ENCODE measurements at places on chromosomes 7 and 10.

DNA sequence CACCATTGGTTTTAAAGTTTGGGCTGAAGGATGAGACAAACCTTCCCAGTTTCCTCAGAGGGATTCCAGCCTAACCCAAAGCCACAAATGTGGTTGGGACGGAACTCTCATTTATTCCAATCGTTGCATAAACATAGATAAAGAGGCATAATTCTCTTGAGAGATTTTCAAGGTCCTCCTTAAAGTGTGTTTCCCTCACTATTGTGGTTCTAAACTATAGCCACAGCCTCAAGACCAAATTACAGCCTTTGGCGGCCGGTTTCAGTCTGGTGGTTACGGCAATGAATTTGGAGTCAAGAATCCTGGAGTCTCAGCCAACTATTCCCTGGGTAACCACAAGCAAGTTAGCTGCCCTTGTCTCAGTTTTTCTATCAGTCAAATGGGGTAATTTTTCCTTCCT lies 42.6 kb downstream of the SEM1 start:
- no peak for DNase-seq

- DNase-seq = no peak
These were observed 11.7 kb upstream of the CALML3 start for GRCh38 chr10:5512881-5513612.

GRCh38 chr10:99850767-99851340 lies 68.4 kb downstream of the ABCC2 start:
- no peak for DNase-seq

GRCh38 chr7:36707898-36708297 lies 16.4 kb downstream of the AOAH start:
- no peak for DNase-seq

- DNase-seq = no peak
These were observed 11.7 kb upstream of the TBRG4 start for GRCh38 chr7:45122975-45123860.

- DNase-seq = no peak
These were observed 48.4 kb upstream of the GNA12 start for GRCh38 chr7:2892549-2892948.

DNA sequence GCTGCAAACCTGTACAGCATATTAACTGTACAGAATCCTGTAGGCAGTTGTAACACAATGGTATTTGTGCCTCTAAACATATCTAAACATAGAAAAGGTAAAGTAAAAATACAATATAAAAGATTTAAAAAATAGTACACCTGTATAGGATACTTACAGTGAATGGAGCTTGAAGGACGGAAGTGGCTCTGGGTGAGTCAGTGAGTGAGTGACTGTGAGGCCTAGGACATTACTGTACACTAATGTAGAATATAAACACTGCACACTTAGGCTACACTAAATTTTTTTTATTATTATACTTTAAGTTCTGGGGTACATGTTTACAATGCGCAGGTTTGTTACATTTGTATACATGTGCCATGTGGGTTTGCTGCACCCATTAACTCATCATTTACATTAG lies 97.3 kb upstream of the STK17A start:
- DNase-seq = no peak

- DNase-seq = no peak
These were observed 217.4 kb upstream of the PPP2R2D start for GRCh38 chr10:131683281-131683861.

- no peak for DNase-seq
These were observed 131.3 kb downstream of the CACNB2 start for GRCh38 chr10:18271491-18271890.

- DNase-seq = no peak
These were observed 95.2 kb downstream of the ATE1 start for GRCh38 chr10:121832647-121833046.

DNA sequence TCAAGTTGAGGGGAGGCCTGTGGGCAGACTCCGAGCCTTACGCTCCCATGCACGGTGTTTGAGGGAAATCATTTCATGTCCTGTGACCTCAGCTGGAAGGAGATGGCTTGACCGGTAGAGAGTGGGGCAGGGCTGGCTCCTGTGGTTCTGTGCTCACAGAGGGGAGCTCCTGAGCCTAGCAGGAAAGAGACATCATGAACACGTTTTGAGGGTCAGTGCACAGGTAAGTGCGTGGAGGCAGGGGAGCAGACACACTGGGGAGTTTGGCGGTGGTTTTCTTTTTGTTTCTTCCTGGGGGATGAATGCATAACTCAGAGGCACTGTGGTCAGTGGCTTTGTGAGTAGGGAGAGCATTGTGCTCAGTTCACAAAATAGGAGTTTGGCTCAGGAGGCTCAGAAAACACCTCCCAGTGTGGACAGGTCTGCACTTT lies 22.5 kb downstream of the ADCY1 start:
- DNase-seq = no peak

GRCh38 chr10:74084955-74085354 lies 65.7 kb downstream of the AP3M1 start:
- no peak for DNase-seq

DNA sequence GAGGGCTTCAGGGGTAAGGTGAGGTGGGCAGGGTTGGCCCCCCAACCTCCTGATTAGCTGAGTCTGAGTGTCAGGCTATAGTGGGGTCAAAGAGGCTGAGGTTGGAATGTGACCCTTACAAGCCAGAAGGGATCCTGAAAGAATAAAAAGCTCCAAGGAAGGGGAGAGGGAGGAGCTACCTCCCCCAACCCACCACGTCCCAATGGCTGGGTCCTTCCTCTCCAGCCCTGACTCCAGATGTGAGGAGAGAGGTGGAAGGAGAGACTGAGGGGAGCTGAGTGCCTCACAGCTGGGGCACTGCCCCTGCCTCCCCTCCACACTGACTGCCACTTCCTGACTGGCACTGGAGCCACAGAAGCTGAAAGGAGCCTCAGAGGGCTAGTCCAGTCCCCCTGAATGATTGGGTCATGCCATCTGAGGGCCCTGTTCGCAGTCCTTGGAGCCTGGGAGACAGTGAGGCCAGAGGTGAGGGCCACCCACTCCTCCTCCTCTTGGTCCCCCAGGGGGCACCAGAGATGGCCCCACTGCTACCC lies 20.6 kb downstream of the IMPDH1 start:
- no peak for DNase-seq

DNA sequence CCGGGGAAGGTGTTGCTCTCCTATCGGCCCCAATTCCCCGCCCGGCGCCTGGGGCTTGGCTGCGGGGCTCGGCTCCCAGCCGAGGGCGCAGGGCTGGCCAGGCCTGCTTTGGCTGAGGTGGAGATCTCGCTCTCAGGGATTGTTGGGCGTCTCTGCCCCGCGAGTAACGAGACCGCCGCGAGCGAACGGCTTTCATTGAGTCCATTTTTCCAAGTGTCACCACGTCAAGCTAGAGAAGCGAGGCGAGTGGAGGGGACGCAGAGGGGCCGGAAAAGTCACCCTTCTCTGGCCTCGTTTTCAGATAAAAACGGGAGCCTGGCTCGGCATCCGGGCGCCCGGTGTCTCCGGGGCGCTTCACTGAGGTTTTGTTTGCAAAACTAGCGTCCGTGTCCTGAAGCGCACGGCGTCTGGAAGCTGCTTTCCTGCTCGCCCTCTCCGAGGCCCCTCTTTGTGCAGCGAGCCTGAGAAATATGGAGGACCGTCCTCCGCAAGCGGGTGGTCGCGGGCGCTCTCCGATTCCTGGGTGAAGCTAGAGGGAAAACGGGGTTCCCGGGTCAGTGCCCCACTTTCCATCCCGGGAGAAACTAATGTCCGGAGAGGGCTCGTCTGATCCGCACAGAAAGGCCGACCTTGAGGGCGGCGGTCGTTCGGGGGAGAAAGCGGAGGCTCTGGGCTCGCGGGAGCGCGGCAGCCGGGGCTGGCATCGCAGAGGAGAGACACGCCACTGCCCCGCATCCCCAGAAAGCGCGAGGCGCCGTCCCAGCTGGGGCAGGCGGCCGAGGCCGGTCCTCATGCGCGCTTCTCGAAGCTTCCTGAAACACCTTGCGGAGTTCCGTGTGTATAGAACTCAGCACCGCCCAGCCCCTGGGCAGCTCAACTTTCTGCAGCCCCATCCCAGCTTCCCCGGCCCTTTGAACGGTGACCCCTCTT lies 3.5 kb upstream of the EN2 start:
- no peak for DNase-seq

DNA sequence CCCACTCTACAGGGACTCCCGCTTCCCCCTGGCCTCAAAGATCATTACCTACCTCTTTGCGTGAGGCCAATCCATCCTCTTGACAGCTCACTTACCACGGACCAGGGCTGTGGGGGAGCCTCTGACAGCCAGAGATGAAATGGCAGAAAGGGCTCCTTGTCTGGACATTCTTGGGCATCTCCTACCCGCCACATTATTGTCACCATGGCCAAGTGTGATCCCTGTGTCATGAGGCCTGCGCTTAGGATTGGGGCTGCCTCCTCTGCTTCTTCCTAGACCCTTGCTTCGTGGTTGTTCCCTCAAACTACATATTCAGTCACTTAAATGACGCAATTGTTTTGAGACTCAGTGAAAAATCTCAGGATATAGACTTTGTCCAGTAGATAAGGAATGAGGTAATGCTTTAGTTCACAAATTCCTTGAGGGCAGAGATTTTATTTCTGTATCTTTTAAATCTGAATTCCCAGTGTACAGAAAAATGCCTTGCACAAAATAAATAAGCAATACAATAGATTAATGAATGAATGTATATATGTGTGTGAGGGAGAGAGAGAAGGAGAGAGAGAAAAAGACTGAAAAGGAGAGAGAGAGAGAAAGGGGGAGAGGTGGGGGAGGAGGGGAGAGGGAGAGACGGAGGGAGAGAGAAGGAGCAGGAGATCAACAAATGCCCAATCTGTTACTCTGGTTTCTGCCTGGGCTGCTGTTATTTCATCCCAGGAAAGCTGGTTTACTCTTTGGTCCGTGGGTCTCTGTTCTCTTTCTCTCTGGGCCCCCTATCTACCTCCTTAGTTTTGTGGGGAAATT lies 159.0 kb downstream of the PLXNA4 start:
- DNase-seq = no peak

DNA sequence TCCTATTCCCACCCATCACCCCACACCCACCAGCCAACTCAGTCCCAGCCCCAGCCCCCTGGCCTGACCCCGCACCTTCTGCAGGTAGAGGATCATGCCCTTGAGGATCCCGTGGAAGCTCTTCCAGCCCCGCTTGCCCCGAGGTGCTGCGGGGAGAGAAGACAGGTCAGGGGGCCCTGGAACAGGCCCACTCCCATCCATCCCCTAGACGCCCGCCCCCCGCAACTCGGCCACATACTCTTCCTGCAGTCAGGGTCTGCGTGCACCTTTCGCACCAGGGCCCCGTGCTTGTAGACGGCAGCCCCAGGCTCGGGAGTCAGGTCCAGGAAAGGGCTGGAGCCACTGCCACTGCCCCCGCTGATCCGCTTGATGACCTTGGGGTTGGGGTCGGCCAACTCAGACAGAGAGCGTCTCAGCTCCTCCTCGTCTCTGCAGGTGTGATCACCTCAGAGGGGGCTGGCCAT lies 9.6 kb downstream of the NFKB2 start:
- no peak for DNase-seq

DNA sequence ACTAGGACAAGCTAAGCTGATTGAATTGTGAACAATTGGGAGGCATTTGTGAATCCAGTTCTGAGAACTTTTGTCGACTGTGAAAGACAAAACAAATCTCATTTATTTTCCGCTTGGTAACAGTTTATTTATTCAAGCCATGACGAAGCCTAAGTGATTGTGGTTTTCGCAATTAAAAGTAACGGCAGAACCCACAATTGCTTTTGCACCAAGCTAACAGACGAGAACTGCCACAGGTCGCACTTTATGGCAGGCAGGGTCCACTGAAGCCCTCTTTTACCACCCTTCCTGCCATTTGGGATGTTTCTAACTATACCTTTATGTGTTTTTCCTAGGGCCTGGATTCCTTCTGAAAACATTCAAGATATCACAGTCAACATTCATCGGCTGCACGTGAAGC lies 111.2 kb downstream of the ZMYND11 start:
- no peak for DNase-seq

- no peak for DNase-seq
These were observed 112.8 kb upstream of the ODAD2 start for GRCh38 chr10:28111712-28112111.

GRCh38 chr7:16484453-16485158 lies 19.1 kb upstream of the SOSTDC1 start:
- no peak for DNase-seq

DNA sequence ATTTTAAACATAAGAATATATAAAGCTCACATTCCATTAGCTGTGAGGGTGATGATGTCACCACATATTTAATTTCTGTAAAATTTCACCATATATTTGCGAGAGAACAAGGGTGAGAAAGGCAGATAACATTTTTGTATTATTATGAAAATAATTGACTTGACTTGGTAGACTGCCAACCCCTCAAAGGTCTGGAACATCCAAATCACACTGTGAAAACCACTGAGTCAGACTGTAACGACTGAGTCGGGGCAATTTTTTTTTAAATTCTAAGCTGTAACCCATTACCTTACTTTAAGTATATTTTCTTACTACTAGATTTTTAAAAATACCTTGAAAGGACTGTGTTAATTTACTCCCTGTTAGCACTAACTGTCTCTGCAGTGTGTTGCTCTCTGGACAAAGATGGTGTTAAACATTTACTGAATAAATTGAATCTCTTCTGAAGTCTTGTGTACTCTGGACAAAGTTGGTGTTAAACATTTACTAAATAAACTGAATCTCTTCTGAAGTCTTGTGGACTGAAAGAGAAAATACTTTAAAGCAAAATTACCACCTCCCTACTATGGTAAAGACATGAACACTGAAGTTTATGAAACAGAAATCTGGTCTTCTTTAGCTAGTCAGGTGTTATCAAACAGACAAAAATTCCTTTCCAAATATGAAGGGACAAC lies 14.1 kb downstream of the PDZD8 start:
- no peak for DNase-seq

Data from C1 segment of cervical spinal cord (tissue), 14 donors.